Retina (tissue), 1 donor: ENCODE measurements at places on chromosomes 4 and X.

DNA sequence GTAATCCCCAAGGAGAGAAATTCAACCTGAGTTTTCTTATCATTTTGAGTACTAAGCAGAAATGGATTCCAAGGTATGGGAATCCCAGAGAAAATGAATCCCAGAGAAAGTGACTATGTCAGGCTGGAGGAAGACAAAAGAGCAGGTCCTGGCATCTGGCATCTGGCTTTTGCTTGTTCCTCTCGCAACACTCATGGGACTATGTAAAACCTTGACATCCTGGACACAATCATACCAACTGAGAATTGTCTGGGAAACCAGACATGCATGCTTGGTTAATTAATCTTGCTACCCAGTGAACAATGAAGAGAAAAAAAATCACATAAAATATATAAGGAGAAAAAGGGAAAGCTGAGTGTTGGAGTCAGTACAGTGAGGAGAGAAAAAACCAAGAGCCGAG is 12.9 kb downstream of the DCAF8L1 start:
- DNase-seq, result no peak

DNA sequence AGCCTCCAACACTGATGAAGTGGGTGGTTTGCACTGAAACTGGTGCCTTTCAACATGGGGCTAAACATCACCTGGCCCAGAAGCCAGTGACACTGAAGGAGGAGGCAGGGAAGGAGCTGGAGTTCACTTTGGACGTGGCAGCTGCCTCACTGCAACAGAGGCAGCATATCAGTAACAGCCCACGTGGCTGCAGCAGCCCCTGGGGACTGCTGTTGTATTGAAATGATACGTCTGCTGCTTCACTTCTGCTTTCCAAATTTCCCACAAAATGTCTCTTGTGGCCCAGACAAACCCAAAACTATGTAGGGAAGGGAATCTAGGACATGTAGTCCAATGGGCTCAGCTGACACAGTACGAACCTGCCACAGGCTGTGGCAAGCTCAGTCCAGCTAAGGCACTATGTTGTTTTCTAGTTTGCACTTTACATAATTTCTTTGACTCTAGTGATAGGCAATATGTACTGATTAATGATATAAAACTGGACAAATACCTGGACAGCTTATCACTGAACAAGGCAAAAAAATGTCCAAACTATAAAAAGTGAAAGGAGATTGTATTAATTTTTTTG is 84.7 kb upstream of the RAPGEF2 start:
- DNase-seq, result no peak

DNA sequence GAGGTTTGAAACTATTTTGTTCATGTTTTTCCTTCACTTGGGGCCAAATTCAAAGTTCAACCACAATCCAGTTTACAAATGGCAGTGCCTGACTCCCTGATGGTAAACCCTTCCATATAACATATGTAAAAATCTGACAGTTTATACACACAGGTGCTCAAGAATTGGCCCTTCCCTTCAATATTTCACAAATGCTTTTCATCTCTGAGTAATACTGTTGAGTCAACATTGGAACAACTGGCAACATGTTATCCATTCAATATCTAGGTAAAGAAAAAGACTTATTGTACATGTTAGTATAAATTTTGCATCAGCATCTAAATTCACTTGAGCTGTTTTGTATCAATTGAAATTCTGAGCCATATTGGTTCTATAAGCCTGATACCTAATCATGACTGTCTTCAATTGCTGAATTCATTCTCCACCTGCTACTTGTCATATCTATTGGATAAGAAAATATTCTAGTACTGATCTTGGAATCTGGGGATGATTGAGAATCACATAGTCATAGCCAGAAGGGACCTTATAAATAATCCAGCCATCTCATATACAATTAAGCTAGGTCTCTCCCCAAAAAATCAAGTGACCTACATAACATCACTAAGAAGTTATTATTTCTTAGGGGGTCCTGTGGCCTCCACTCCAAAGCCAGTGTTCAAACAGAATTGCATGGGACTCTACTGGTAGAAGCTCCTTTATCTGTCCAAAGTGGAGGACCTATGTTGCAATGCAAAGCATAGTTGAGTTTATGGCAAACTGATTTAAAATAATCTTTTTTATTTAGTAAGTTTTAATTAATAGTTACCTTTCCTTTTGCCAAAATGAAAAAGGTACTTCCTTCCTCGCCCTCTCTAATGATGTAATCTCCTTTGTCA is 61.9 kb downstream of the PRKG2 start:
- DNase-seq, result no peak

- DNase-seq, result no peak
These were observed 1134.4 kb downstream of the PDHA2 start for GRCh38 chr4:96974295-96974694.

GRCh38 chr4:141912831-141913230 is 276.4 kb downstream of the IL15 start:
- no peak for DNase-seq

- DNase-seq, result no peak
These were observed 127.8 kb downstream of the CRLF2 start for GRCh38 chrX:1084689-1085088.

DNA sequence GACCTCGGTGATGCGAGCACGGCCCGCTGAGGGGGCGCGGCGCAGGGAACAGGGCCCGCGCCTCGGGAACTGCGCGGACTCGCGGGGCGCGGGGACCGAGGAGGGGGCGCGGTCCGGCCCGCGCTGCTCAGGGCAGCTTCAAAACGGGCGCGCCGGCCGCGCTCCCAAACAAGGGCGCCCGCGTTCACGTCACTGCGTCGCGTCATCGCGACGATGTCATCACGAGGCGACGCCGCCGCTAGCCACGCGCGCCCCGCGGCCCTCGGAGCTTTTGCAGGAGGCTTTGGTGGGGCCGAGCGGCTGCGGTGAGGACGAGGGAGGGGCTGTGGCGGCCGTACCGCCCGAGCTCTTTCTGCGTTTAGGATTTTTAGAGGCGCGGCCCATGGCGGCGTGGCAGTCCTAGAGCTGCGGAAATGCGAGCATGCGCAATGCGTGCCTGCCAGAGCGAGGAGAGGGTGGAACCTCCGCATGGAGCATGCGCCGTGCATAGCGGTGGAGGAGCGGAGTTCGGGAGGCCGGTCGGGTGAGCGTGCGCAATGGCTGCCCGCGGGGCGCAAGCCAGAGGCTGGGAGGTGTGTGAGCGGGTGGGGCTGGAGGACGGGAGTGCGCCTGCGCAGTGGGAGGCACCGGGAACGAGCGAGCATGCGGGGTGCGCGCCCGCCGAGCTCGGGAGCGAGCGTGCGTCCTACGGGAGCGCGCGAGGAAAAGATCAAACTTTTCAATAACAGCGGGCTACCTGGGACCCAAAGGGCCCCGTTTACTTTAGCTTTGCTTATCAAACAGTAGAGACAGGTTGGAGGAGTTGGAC is at the start of gene PPP2R3B:
Gene PPP2R3B (minus strand): TSS at position 140 of the 808 bp plus-strand sequence. CDS start 216 bp downstream, outside the sequence.
- peak; percentile 99 for DNase-seq

- no peak for DNase-seq
These were observed 123.6 kb downstream of the RBM47 start for GRCh38 chr4:40506066-40506465.

DNA sequence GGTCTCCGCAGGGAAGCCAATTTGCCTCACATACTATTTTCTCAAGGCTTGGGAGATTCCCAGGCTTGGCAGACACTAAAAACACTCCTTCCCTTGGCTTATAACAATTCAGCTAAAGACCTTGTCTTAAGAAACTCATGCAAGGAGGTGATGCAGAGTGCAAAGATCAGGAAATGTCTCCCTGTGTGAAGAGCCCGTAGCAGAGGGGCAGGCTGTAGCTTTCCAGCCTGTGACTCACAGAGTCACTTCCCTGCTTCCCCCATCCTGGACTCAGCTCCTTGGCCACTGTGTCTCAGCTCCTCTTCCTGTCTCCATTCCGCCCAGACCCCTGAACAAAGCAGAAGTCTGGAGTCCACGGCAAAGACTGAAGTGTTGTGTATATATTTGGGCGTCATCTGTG is 56.1 kb downstream of the KDR start:
- no peak for DNase-seq

GRCh38 chr4:95869961-95870500 is 30.1 kb downstream of the PDHA2 start:
- no peak for DNase-seq

- DNase-seq, result no peak
These were observed 104.2 kb upstream of the PUDP start for GRCh38 chrX:7252013-7252610.

- no peak for DNase-seq
These were observed 215.0 kb downstream of the SCFD2 start for GRCh38 chr4:53150631-53151488.

- DNase-seq, result no peak
These were observed 182.0 kb downstream of the SLC4A4 start for GRCh38 chr4:71520850-71521249.

GRCh38 chr4:74970577-74970976 is 37.7 kb downstream of the PARM1 start:
- DNase-seq, result no peak

- no peak for DNase-seq
These were observed 338.4 kb upstream of the GNPDA2 start for GRCh38 chr4:45064741-45065140.

GRCh38 chrX:25015486-25016360 is at the start of gene ARX:
ARX (minus strand) TSS chrX:25015965; CDS start chrX:25015737, 228 bp downstream.
- peak; percentile 75 for DNase-seq

DNA sequence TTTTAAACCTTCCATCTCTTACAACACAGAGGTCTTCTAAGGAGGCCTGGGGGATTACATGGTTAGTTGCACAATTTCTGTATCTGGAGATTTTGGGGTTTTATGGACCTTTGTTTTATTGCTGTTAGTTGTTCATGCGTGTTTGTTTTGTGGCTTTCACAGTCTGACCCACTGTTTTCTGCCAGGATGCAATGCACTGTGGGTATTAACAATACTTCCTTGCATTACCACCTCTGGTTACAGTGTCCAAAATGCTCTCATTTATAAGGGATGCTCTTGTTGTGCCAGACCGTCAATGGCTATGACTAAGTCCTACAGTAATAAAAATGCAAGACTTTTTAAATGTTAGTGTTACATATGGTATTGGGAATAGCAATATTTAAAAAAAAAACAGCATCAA is 730.2 kb downstream of the KCTD8 start:
- DNase-seq, result no peak

DNA sequence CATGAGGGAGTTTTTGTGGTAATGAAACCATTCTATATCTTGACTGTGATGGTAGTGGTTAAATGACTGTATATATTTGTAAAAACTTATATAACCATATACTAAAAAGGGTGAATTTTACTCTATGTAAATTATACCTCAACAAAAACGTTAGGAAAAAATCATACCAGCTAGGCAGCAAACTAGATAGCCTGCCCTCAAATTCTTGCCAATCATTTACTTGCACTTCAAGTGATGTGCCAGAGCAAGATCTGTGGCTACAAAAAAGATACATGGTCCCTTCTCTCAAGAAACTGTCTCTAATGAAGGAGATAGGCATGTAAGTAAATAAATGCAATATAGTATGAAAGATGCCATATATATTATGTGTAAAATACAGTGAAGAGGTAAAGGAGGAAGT is 10.0 kb upstream of the RNF128 start:
- no peak for DNase-seq

DNA sequence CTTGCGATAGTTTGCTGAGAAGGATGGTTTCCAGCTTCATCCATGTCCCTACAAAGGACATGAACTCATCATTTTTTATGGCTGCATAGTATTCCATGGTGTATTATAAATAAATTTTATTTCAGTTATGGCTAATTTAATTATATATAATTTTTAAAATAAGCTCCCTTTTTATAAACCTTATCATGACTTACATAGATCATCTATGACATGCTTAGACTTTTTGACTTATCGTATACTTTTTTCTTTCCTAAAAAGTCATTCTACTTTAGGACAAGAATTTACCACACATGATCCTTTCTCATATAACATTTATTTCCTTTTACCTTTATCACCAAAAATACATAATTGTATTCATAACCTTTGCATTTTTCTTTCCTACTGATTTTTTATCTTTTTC is 376.5 kb downstream of the CCSER1 start:
- DNase-seq, result no peak

GRCh38 chrX:113274345-113274744 is 433.7 kb upstream of the AMOT start:
- DNase-seq, result no peak

DNA sequence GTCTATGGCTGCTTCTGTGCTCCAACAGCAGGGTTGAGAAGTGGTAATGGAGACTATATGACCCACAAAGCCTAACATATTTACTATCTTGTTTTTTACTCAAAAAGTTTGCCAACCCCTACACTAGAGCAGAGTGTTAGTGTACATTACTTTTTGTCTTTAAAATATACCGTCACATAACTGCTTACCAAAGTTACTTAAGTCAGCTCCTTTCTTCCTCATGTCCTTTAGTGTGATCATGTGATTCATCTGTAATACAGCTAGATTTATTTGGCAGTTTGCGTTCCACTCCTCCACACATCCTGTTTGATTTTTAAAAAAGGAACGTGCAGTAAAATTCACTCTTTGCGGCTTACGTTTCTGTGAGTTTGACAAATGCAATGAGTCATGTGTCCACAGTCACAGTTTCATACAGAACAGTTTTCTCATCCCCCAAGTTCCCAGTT is 162.4 kb upstream of the GPRIN3 start:
- no peak for DNase-seq
